Astrocyte (in vitro differentiated cells and primary cell): ENCODE measurements at places on chromosomes 3 and 15. TPM values are rescaled to one million over a fixed set of nuclear protein-coding genes. Genes with fewer than 3 reads are reported as not detected.

- peak; percentile 47 for DNase-seq
Observed at GRCh38 chr3:186949281-186949982, 19.1 kb downstream of the ST6GAL1 start.

C3orf33 gene
- total RNA-seq = 2.4 and 3.2 TPM in 2 replicates

- DNase-seq = peak; percentile 47
Observed at GRCh38 chr3:111758642-111759041, 100.4 kb upstream of the PHLDB2 start.

GRCh38 chr3:124837730-124838186 lies 49.4 kb downstream of the ITGB5 start:
- DNase-seq = peak; percentile 81

GRCh38 chr3:18891641-18892040 lies 256.7 kb upstream of the KCNH8 start:
- no peak for DNase-seq

DNA sequence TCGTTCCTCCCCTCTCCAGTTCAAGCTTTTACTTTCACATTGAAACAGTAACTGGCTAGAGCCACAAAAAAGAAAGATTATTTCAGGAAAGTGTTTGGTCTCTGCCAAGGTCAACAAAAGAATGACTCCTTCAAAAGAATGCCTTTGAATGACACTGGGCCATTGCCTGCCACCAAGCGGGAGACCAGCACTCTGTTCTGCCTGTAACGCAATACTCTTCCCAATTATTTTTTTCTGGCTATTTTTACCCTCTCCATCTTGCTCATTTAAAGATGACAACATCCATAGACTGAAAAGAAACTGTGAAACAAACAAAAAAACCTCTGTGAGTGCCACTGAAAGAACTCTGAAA lies 37.3 kb downstream of the EHHADH start:
- DNase-seq = peak; percentile 38

PRSS50 gene
- not detected in 2 replicates for total RNA-seq

DNA sequence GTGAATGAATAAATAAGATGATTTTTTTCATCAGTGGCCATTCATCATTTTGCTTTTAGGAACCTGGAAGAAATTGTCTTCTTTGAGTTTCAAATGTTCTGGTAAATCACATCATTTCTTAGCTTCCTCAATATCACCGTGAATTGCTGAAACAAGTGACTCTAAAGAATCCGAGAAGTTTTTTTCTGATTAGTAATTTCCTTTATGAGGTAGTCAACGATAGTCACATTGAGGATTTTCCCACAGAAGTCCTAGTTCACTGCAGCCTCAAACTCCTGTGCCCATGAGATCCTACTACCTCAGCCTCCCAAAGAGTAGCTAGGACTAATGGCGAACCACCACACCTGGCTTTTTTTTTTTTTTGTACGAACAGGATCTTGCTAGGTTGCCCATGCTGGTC lies 3.6 kb upstream of the TMPRSS7 start:
- no peak for DNase-seq

DNA sequence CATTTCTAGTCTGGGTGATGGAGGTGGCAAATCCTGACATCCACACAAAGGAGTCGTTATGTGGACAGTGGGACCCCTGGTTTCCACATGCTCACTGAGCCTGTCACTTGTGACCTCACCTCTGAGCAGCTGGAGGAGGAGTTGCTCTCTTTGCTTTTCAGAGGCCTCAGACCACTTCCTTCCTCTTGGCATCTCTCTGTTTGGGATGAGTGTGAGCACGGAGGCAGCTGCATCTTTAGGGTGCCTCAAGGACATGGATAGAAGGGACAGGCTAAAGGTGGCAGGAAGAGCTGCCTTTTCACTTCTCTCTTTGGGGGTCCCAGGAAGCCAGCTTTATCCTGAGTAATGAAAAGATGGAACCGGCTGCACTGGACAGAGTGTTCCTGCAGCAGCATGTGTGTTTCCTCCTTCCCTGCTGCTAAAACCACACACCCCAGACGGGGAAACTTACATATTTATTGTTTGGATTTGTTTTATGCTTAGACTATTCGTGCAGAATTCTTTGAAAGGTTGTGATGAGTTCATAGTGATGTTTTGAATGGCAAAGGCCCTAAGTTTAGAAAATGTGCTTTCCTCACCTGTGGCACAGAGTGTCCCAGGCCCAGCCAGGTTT lies 31.8 kb downstream of the GPR171 start:
- DNase-seq = no peak
